COR-L47 (cell line): ENCODE measurements at places on chromosomes 11 and 22.

GRCh38 chr11:46253258-46254132, 24.0 kb upstream of the CREB3L1 start:
- DNase-seq: no peak

DNA sequence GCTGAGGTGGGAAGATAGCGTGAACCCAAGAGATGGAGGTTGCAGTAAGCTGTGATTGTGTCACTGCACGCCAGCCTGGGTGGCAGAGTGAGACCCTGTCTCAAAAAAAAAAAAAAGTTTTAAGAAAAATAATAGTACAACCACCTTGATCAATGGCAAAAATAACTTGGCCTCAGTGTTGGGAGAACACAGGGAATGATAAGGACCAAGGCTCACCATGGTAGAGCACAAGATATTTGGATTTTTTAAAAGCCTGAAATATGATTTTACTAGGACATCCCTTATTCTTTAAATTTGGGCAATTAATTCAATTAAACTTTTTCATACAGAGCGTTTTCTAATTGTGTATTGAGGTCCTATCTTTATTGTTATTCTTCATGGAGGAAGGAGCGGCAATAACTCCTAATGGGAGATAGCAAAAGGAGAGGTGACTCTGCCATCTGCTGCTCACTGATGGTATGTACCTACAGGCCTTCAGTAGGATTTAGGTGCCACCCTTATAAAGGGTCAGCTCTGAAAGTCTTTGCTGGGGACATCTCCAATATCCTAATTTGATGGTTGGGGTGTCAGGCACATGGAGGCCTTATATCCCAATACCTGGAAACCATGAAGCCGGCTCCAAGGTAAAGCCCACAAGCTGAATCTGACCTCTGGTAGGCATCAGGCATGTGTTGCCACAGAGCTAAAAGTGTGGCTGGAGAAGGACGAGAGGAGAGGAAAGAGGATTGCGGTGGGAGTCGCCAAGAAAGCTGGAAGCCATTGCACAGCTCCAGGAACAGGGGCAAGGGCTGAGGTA, 21.9 kb upstream of the POLD3 start:
- peak; percentile 38 for DNase-seq

DNA sequence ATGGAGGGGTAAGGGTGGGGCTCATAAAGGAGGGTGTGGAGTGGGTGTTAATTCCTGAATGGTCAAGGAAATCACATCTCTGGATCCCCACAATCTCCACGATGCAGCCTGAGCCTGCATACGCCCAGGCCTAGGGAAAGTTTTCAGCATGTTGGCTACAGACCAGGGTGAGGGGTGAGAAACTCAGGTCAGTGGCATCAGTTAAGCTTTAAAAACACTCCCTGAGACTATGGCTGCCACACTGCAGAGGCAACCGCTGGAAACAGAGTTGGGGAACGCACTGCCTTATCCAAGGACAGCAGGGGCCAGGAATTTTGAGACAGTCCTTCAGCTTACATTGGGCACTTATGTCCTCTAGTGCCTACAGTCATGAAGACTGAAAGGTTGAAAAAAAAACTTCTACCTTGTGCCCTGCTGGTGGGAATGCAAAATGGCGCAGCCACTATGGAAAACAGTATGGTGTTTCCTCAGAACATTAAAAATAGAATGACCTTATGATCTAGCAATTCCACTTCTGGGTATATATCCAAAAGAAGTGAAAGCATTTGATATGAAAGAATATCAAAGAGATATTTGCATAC, 19.7 kb downstream of the DKK3 start:
- DNase-seq: no peak

GRCh38 chr11:117444711-117445658, 117.3 kb downstream of the CEP164 start:
- no peak for DNase-seq

DNA sequence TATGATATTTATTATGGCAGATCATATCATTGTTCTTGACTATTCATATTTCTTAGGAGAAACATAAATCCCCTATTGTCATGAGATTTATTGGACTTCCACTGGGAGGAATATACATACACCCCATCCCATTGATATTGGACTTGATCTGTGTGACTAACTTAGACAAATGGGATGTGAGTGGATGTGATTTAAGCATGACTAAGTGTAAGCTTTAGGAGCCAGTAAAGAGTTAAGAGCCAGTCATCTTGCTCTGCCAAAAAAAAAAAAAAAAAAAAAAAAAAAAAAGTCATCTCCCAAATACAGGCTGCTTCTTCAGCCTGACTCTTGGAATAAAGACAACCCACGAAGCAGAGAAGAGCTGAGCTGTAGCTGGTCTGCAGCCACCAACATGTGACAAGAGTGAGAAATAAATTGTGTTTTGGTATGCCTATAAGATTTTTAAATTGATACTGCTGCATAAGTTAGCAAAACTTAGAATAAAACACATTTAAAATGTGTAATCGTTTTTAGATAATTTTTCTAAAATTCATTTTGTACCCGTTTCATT, 595.0 kb upstream of the LRRC4C start:
- DNase-seq: no peak

DNA sequence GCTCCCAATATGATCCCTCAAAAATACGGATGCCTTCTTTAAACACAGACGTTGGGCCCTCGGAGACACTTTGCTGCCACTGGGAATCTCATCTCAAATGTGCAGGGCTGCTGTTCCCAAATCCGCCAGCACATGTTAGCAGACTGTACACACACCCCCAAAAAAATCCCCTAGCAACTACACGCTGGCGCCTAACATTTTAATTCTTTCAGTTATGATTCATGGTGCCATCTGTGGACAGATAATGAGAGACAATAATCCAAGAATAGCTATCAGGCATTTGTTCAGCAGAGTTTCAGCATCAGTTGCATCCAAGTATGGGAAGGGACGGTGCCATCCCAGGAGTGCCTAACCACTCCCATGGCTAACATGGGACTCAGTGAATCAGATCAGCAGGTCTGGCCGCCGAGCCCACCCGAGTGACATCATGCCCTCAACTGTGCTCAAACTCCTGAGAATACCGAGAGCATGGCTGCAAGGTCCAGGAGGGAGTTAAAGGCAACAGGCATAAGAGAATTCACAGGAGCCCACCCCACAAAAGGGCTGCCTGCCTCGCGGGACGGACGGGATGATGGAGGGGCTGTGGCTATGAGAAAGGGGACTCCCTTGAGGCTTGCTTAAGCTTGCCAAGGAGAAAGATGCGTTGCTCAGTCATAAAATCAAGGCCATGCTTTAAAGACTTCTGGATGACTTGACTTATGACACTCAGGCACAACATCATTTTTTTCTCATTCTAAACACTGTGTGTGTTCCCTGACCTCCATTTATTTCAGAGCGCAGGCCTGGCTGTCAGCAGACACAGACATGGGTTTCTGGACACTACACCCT, 337.0 kb downstream of the SHANK2 start:
- no peak for DNase-seq

- DNase-seq: no peak
Measured at GRCh38 chr11:17720796-17721171, 1.4 kb downstream of the MYOD1 start.

- DNase-seq: no peak
Measured at GRCh38 chr22:27846248-27846757, 44.7 kb upstream of the MN1 start.

DNA sequence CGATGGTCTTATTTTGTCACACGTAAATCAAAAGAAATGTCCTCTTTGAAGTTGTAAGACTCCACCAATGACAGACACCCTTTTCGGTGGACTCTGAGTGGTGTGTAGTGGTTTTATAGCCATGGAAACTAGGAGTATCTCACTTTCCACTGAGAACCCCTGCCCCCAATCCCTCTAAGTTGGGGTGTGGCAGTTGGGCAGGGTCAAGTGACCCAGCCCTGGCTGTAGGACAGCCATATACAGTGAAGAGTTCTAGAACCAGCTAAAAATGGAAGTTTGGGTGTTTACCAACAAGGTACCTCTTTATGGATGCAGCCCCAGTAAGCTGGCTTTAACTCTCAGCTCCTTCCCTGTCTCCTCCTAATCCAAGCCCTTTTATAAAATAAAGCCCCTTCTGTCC, 5.2 kb downstream of the C22orf31 start:
- DNase-seq: no peak

GRCh38 chr22:31185056-31185455, 25.1 kb downstream of the RNF185 start:
- no peak for DNase-seq

DNA sequence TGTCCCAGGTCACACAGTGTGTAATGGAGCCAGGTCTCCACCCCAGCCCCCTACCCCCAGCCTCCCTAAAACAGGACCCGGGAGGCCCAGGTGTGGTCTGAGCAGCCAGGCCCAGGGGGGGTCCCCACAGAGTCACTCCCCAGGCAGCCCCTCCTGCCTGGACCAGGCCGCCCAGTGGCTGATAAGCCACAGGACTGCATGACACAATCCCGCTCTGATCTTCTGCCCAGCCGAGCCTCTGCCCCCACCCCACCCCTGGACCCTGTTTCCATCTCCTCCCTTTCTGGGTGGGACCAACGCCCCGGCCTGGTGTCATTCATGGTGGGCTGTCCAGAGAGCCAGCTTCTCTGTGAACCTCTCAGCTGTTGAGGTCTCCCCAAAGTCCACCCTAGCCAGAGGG, 7.8 kb upstream of the LIF start:
- DNase-seq: no peak

DNA sequence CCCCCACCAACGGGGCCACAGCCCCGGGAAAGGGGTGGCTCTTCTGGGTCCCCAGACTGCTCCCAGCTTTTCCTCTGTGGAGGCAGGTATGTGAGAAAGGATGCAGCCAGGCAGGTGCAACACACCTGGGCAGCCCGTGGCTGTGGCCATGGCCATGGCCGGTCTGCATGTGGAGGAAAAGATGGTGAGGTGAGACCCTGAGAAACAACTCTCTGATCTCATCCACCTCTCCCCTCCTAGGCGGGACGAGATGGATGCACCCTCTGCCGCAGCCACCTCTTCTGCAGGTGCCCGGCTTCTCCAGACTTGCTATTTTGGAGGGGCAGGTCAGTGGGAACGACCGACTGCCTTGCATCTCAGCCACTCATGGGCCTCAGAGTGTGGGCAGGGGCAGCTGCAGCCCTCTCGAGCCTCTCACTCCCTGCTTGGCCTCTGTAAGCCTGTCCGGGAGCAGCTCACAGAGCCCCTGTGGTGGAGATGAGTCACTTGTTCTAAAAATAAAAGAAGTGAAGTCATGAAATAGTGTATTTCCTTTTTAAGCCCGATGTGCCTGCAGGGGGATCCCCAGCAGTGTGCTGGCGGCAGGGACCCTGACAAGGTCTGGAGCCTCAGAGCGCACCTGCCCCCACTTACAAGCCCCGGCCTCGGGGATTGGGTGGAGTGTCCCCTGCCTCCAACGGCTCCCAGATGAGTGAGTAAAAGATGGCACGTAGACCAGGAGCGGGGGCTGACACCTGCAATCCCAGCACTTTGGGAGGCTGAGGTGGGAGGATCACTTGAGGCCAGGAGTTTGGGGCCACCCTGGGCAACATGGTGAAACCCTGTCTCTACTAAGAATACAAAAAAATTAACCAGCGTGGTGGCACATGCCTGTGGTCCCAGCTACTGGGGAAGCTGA, 10.7 kb downstream of the SMIM38 start:
- no peak for DNase-seq

DNA sequence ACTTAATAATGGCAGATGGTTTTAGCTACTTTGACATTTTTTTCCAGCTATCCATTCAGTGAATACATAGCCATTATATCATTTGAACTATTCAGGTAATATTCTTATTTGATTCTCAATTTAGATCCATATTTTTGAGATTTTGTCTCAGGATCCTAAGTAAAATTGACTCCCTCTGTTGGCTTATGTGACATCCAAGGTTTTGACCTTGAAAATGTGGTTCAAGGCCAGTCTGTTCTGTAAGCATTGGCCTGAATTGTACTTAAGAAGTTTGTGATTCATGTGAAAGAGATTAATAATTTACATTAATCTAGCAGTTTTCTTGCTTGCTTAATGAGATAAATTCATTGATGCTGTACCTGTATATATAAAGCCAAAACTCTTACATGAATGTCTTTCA, 1.6 kb upstream of the SLC17A6 start:
- DNase-seq: no peak

GRCh38 chr22:37848587-37849088, 581 bp upstream of the EIF3L start:
- DNase-seq: peak; percentile 4

DNA sequence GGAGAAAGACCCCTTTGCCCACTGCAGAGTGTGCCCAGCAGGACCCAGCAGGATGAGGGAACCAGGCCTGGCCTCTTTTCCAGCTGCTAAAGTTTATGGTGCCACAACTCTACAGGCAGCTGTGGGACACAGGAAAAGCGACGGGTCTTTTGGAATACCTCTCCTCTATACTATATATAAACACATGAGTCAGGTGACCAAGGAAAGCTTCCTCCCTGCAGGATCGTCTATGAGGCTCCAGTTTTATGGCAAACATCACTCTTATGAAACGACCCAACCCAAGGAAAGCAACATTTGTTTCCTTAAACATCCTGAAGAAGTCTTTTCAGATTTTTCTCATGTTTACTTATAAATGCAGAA, 102.8 kb upstream of the AKIP1 start:
- no peak for DNase-seq

DNA sequence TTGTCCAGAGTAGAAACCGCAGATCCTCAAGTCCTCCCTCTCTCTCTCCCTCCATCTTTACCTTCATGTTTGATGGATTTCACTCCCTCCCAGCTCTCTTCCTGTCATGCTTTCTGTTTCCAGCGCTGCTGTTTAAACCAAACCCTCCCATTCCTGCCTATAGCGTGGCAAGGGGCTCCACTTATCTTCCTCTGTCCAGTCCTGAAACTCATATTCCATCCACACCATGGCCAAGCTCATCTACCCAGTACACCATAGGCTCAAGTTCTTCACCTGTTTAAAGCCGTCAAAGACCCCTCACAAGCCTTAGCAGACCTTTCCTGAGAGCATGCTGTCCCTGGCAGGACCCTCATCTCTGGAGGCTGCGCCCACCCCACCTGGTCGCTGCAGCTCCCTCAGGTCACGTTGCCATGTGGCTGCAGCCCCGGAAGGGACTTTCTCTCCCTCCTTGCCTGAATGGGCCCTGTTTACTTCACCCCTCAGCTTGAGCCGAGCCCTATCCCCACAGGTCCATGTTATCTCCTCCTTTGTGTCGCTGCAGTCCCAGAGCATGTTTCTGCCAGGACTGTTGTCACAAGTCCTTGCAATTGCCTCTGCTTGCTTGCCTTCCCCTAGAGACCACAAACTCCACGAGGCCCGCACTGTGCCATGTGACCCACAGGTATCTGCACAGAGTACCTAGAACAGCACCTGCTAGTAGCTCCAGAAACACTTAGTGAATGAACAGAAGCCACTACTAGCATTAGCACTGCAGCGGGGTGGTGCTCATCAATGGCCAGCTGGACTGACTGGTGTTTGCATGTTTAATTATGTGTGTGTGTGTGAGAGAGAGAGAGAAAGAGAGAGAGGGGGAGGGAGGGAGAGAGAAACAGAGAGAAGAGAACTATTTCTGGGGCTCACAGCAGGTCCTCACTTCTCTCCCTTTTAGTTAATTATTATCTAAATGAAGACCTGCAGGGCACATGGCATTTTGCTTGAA, 149.4 kb upstream of the SNX19 start:
- no peak for DNase-seq

- no peak for DNase-seq
Measured at GRCh38 chr11:833849-834311, 1.1 kb downstream of the CD151 start.

- no peak for DNase-seq
Measured at GRCh38 chr11:86673872-86674750, 1.7 kb upstream of the ME3 start.

- no peak for DNase-seq
Measured at GRCh38 chr11:110113505-110113904, 20.3 kb downstream of the ZC3H12C start.

GRCh38 chr11:110990311-110990710, 255.2 kb upstream of the POU2AF2 start:
- DNase-seq: no peak
